Heart right ventricle (tissue), 16 donors: ENCODE measurements at places on chromosomes 1 and 21. TPM values are rescaled to one million over a fixed set of nuclear protein-coding genes. Genes with fewer than 3 reads are reported as not detected.

The ZSWIM5 gene
- total RNA-seq = 0.72 TPM

The PERM1 gene
- total RNA-seq = 124 TPM

The C21orf58 gene
- total RNA-seq = 2.0 TPM

The CDC42SE1 gene
- 31.3 TPM for total RNA-seq

The TNFRSF25 gene
- total RNA-seq = 6.3 TPM

The ARL8A gene
- 75.1 TPM for total RNA-seq
